ENCODE measurements at places on chromosomes 3 and 15. TPM values are rescaled to one million over a fixed set of nuclear protein-coding genes. Genes with fewer than 3 reads are reported as not detected.

DNA sequence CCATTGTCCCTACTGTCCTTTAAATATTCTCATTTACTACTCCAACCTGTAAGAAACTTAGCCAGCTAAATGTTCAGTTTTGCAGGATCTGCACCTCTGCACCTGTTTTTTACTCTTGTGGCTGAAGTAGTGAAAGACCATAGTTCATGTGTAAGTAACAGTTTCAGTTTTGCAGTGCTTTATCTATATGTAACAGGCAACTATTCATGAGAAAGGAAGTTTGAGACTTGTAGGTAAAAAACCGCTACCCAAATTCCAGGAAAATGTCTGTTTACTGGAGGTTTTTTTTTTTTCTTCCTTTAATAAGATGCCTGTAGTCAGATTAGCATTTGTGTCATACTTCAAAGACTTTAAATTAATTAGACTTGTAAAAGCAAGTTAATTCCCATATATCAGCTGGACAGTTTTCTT is 25.4 kb upstream of the MBNL1 start:
- DNase-seq: no peak

GRCh38 chr15:33926260-33926659 is 42.0 kb upstream of the CHRM5 start:
- DNase-seq: no peak

- no peak for DNase-seq
Measured at GRCh38 chr3:12479919-12480427, 4.3 kb upstream of the TSEN2 start.

DNA sequence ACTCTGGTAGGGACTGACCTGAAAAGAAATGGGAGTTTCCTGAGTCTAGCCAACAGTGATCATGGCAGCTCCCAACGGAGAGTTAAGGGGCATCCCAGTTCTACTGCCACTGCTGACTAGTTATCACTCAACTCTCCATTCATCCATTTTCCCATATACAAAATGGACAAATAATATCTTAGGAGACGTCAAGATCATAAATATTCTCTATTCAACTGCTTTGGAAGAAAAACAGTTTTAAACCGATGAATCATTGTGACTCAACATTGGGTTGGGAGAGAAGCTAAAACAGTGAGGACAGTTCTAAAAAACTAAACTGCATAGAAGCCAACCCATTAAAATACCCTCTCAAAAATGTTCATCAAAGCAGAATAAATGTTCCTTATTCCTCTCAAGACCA is 57.6 kb upstream of the CHRM5 start:
- DNase-seq: no peak

DNA sequence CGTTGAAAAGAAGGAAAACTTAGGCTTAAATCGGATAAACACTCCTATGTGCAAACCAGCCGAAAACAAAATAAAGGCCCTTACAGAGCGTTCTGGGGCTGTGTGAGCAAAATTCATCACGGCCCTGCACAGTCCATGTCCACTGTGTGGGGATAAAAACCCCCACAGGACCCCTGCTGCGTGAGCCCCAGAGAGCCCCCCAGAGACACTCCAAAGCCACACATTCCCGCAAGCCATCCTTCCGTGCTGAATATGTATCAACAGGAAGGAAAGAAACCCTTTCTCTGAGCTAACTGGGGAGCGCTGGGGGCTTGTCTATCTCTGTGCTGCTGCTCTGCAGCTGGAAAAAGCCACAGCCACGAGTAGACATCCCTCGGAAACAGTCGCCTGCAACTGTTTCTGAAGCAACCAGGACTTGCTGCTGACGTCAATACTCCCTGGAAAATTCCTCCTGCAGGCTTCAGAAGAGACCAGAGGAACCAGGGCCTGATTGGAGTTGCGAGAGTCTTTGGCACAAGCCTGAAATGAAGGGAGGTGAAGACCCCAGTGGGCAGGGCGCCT is 72.7 kb downstream of the NUP210 start:
- DNase-seq: no peak

DNA sequence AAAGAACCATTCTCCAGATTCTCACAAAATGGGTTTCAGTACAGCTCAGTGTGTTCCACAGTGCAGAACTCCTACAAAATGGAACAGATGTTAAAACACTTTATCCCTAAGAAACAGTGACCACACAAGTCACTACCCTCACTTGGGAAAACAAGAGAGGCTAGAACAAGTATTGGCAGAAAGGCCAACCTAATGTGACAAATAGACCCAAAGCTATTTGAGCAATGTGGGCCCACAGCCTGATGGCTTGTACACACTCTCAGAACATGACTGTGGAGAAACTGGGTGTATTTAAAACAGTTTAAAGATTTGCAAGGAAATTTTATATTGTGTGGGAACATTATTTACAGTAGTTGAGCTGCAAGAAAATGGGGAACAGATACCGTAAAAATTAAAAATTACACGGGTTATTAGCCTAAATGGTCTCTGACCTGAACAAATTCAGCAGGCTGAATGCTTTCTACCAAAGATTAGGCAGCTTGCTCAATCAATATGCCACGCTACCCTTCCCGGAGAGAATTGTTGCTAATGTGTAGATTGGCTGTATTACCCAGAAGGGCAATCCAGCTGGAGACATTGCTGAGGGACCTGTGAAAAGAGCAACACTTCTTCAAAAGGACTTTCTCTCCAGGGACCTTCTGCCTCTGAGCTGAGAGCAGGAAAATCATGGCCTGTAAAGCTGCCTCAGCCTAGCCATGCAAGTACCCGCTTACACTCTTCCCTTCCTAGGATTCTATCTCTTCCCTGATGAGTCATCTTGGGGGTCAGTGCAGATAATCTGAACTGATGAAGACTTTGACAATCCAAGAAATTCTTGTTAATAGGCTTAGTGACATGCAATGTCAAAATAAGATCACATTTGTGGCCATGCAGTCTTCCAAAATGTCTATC is 97.1 kb downstream of the STRIT1 start:
- DNase-seq: no peak

DNA sequence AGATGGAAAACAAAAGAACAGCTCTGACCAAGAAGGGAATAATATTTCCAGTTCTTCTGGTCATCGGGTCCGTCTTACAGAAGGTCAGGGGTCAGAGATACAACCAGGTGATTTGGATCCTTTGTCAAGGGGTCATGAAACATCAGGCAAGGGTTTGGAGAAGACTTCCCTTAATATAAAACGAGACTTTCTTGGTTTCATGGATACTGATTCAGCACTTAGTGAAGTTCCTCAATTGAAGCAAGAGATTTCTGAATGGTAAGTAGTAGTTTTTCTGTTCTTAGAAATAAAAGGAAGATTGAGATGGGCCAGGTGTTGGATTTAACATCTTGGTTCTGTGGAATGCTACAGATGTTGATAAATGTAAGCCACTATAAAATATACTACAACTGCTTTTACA is 9.5 kb downstream of the MGA start:
- DNase-seq: no peak

Gene PRSS50
- not detected for total RNA-seq

Gene GOLGA8N
- 0.69 TPM for total RNA-seq

Gene APBA2
- total RNA-seq: 20.0 TPM

Gene ZNF80
- not detected for total RNA-seq
